ENCODE measurements at places on chromosomes 6 and 20.

GRCh38 chr6:82076916-82077315, 170.6 kb downstream of the IBTK start:
- no peak for DNase-seq

GRCh38 chr6:111339294-111339693, 143.7 kb downstream of the REV3L start:
- DNase-seq, result no peak

GRCh38 chr6:5634525-5634924, 372.2 kb downstream of the NRN1 start:
- DNase-seq, result no peak

DNA sequence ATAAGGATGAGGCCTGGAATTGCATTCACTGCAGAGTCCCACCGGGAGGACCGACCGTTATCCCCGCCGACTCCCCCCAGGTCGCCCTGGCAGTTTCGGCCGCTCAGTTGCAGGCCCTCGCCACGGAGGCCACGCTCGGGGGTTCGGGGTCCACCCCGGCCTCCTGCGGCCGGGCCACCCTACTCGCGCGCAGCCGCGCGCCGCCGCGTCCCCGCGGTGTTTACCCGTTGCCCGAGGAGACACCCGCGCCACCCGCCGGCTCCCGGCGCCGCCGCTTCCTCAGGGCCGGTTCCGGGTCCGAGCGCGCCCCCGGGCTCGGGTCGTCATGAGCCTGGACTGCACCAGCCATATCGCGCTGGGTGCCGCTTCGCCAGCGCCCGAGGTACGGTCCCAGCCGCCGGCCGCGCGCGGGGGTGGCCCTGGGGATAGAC, at the start of gene CCDC170:
TSS of gene CCDC170 (plus strand) at position 214 of the 431 bp plus-strand sequence. CDS start at position 326, 112 bp downstream.
- DNase-seq, result peak; percentile 26

DNA sequence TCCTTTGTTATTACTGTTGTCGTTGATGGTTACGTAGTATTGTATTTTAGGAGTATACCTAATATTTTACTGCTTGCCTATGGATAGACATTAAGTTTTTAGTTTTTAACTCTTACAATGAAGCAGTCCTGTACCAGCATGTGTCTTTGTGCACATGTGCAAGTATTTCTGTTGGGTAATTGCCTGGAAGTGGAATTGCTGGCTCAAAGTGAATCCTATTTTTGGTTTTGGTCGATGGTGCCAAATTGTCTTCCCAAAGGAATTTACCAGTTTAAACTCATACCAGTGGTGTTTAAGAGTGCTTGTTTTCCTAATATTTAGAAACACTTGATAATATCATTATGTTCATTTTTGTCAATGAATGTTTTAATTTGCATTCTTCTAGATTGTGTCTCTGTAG, 75.5 kb downstream of the ANKS1A start:
- DNase-seq, result no peak

Measured in germinal center (tissue), 1 donor.